ENCODE measurements at places on chromosomes 7 and 10.

- DNase-seq: no peak
Observed at GRCh38 chr10:67308912-67309311, 383.1 kb downstream of the LRRTM3 start.

DNA sequence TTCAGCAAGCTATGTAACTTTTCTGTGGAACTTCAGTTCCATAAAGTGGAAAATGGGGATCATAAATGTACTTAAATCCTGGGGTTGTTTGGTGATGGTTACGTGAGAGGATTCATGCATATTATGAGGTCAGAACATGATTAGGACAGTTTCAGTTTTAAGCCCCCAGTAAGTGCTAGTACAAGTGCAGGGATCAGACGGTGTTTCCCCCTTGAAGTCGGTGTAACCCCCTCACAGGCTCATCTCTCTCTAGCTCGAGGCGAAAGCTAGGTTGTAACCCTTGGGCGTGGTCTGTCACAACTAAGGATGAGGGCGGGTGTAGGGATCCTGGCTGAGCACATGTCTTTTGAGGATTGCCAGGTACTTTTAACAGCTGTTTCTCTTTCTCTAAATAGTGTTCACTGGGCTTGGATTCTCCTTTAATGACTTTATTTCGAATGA lies 84.7 kb downstream of the SPAG6 start:
- DNase-seq: no peak

DNA sequence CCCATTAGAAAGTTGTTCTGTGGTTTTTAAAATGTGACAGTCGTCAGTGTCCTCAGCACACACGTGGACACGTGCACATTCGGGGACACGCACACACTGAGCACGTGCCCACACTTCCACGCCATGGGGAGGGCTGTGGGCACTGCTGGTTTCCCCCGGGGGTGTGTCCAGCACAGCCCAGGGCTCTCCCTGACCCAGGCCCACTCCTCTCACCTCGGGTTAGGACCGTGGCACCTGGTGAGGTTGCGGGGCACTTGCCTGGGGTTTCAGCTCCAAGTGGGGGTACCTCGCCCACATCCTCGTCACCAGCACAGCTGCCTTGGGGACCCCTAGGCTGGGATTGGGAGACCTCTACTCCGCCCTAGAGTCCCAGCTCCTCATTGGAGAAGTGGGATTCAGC lies 20.7 kb downstream of the GET4 start:
- no peak for DNase-seq

DNA sequence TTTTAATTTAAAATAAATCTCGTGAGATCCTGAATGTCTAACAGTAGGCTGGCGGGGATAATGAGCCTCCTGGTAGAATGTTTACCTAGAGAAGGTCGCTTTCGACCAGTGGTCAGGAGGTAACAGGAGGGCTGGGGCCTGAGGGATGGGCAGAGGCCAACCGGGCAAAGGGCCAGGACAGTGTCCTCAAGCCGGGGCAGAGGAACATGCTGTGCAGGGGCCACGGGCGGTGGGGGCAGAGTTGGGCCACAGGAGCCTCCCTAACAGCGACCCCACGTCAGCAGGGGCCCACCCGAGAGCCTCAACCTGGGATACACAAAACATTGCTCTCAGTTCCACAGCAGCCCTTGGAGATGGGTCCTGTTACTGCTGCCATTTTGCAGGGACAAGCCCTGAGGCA lies 14.5 kb downstream of the CFAP46 start:
- DNase-seq: no peak

- DNase-seq: no peak
Observed at GRCh38 chr10:13865758-13866491, 279.2 kb downstream of the PRPF18 start.

GRCh38 chr10:127907411-127908105 lies 655 bp downstream of the PTPRE start:
- DNase-seq: no peak

GRCh38 chr10:30439931-30440330 lies 5.9 kb downstream of the MAP3K8 start:
- no peak for DNase-seq

DNA sequence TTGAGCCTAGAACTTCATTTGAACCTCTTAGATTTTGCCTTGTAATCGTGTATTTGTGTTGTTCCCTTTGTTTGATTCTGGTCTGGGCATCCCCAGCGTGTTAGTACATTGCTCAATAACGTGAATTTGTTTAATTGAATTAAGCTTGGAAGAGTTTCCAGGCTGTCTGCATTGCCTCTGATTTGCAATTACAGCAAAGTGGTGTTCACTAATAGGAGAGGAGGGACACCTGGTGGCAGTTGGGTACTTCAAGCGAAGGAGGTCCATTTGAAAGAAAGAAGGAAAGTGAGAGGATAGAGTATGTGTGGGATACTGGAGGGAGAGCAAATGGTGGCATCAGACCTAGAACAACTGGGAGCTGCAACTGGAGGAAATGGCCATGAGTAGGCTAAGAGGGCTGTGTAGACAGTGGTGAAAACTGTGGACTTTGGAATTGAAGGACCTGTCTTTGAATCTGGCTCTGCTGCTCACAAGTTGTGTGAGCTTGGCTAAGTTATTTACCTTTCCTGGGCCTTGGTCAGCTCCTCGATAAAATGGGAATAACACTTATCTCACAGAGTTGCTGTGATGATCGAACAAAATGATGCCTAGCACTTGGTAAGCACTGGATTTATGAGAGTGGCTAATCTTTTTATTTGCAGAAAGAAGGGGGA lies 15.1 kb downstream of the LSMEM1 start:
- DNase-seq: no peak

- no peak for DNase-seq
Observed at GRCh38 chr7:87027900-87028299, 31.6 kb downstream of the ELAPOR2 start.

DNA sequence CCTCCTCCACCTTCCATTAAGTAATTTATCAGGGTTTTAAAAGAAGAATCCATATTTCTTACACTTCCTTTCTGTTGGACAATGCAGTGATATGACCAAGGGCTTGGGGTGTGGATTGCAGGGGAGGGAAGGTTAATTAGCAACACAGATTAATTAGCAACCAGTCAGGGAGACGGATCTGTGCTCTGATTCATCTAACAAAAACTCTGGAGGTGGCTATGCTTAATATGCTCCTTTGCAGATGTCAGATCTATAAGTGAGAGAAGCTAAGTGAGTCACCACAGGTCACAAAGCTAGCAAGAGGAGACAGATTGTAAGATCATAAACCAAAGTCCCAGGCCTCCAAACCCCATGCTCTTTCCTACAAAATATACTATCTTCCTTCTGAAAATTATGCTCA lies 178.8 kb upstream of the ITGB1 start:
- DNase-seq: no peak

DNA sequence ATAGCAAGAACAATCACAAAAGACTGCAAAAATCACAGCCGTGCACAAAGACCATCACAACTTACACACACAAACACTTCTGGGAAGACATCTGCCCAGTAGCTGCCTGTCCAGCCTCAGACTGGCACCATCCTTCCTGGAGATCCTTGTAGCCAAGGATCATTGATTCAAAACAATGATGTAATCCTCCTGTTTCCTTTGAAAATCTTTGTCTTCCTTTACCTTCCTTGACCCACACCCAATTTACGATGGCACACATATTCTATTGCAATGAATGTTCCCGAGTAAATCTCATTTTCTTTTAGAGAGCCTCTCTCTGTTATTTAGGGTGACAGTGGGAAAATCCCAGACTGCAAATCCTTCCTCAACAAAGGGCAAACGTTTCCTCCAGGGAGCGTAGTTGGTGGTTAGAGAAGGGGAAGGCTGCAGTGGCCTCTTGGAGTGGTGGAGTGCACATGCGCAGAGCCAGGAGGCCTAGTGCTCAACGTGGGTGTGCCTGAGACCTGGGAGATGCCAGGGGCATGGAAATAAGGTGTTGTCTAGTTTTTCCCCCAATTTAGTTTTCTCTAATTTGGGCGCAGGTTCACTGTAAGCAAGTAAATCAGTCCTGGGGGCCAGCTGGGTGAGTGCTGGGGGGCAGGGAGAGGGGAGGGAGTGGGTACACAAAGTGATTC lies 3.1 kb upstream of the INPP5A start:
- DNase-seq: no peak

- no peak for DNase-seq
Observed at GRCh38 chr7:33432821-33433220, 303.5 kb downstream of the BBS9 start.

DNA sequence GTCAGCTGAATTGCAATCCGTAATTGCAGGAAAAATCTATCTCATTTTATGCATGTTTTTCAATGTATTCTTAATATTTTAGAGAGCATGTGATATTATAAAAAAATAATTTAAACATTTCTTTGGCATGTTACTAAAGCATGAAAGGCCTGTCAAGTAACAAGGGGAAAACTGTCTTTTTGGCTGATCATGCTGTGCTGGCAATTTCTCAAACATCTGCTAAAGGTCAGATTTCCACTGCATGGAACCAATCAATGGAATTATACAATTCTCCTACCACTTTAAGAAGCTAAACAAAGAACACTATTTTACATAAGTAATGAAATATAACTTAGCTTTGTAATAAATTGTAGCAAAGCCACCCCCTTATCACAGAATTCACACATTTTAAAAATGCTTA lies 49.4 kb downstream of the JMJD1C start:
- no peak for DNase-seq

DNA sequence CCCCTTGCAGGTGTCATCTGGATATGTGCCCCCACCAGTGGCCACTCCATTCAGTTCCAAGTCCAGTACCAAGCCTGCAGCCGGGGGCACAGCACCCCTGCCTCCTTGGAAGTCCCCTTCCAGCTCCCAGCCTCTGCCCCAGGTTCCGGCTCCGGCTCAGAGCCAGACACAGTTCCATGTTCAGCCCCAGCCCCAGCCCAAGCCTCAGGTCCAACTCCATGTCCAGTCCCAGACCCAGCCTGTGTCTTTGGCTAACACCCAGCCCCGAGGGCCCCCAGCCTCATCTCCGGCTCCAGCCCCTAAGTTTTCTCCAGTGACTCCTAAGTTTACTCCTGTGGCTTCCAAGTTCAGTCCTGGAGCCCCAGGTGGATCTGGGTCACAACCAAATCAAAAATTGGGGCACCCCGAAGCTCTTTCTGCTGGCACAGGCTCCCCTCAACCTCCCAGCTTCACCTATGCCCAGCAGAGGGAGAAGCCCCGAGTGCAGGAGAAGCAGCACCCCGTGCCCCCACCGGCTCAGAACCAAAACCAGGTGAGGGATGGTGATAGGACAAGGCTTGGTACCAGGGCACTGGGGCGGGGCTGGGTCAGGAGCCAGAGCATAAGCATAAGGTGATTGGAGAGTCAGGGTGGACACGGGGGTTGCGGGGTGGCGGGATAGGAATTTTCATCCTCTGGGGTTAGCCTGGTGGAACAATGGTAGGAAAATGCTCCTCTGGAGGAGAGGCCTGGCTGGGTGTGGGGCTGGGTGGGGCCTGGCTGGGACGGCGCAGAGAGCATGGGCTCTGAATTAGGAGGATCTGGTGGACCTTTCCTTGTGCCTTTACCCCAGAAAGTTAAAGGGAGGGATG lies 1.9 kb downstream of the ZYX start:
- no peak for DNase-seq

DNA sequence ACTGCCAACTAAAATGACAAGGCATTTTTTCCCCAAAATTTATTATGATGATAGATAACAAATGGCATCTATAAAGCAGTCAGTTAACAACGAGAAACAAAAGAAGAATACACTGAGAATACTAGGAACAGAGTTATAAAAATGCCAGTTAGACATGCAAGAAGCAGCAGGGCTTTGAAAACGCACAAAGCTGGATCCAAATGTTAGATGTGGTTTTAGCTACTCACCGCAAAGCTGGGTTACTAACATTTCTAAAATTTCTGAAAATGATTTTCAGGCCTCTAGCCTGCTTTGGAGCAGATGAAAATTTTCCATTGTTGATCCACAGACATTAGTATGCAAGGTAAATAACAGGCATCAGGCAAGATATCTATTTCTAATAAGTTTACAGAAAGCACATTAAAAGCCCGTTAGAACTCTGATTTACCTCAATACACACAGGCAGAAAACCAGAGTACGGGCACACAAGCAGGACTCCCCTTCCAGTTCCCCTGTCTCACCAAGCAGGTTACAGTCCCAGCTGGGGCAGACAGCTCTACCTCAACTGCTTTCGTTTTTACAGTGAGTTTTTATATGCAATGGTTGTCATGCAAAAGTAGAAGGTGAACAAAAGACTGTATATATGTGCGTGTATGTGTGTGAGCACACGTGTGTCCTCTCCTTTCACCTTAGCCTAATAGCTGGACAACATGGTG lies 37.9 kb downstream of the GLI3 start:
- DNase-seq: no peak

- DNase-seq: no peak
Observed at GRCh38 chr7:155206318-155207020, 91.2 kb upstream of the INSIG1 start.

DNA sequence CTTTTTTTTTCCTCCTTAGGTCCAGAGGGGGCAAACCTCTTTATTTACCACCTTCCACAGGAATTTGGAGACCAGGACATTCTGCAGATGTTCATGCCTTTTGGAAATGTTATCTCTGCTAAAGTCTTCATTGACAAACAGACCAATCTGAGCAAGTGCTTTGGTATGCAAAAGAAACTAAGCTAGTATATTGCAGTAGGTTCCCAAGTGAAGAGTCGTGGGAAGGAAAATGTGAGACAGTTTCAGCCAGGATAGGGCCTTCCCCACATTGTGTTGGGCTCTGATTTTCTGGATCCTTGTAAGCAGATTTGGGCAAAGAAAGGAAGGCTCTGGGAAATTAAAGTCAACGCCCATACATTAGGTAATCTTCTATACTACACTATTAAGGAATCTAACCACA lies 285.6 kb downstream of the USP6NL start:
- DNase-seq: no peak

DNA sequence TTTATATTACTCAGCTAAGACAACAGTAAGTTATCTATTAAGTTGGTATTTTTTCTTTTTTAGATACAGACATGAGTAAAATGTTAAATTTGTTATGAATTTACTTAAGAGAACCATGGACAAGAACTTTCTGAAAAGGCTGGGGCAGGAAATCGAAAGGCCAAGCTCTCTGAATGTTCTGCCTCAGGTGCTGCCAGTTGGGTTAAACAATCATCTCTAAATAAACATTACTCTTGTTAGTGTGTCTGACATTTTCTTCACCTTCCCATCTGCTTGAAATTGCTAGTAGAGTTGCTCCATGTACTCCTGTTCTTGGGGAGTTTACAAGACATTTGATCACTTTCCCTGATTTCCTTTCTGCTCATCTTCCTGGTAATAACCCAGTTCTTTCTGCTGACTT lies 87.5 kb downstream of the ANKRD7 start:
- no peak for DNase-seq

All from central memory CD8-positive, alpha-beta T cell (primary cell).